ENCODE measurements at places on chromosomes 6 and 20.

GRCh38 chr20:18851629-18852028 lies 38.0 kb downstream of the SCP2D1 start:
- no peak for DNase-seq

DNA sequence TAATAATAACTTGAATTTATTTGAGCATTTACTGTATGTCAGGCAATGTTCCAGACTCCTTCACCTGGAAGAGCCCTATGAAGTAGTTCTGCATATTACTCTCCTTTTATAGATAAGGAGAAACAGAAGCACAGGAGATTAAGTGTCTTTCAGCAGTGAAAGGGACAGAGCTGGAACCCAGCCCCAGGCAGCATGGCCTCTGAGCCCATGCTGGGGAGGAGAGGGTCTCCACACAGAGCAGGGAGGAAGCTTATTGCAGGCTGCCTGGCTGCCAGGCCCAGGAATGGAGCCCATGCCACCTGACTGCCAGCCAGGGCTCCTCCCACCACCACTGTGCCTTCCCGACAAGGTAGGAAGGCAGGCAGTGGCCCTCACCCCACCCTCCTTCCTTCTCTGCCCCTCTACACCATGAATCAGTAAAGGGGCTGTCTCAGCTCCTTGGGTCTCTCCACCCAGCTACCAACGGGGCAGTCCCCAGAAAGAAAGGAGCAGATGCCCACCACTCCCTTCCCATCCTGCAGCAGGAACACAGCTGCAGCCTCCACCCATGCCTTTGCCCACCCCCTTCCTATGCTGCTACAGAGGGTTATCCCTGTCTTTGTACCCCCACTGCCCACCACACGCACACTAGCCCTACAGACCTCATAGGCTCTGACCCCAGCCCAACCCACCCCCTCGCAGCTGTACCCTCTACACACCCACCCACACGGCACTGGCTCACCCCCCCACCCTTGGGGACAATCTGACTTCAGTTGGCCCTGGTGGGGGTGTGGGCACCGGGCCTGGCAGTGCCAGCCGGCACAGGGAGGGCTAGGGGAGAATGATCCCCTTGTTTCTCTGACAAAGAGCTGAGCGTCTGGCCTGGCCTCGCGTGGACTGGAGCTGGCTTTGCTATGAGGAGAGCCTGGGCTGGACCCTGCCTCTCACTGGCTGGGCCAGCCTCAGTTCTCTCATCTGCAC lies 41.8 kb downstream of the TFEB start:
- no peak for DNase-seq

DNA sequence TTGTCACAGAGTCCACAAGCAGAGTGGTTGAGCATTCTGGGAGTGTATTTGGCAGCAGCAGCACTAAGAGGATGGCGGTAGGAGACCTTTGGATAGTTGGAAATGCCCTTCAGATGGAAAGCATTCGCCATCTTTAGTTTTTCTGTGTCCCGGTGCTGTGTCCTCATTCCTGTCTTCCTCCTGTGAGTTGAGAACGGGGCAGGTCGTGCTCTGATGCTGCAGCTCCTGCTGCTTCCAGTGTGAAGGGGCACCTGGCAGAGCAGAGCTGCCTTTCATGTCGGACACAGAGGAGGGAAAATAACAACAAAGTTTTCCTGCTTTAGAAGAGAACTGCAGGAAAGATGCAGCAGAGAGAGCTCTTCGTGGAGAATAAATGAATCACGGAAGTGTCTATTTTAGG lies 194.8 kb downstream of the SLC24A3 start:
- DNase-seq = no peak

DNA sequence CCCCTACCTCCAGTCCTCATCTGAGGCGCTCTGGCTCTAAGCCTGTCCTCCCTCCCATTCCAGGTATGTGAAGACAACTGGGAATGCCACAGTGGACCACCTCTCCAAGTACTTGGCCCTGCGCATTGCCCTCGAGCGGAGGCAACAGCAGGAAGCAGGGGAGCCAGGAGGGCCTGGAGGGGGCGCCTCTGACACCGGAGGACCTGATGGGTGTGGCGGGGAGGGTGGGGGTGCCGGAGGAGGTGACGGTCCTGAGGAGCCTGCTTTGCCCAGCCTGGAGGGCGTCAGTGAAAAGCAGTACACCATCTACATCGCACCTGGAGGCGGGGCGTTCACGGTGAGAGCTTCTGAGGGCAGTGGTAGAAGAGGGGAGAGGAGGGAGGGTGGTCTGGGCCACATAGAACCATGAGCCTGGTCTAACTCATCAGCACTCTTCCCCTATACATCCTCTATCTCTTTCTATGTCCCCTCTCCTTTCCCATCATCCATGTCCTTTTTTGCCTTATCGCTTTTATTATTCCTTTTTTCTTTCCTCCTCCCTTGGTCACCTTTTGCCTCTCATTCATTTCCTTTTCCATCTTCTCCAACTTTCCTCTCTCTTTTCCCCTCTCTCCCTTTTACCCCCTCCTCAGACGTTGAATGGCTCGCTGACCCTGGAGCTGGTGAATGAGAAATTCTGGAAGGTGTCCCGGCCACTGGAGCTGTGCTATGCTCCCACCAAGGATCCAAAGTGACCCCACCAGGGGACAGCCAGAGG lies 3.5 kb downstream of the RING1 start:
- no peak for DNase-seq

- DNase-seq = peak; percentile 61
These were observed 43.6 kb upstream of the IYD start for GRCh38 chr6:150325066-150325772.

DNA sequence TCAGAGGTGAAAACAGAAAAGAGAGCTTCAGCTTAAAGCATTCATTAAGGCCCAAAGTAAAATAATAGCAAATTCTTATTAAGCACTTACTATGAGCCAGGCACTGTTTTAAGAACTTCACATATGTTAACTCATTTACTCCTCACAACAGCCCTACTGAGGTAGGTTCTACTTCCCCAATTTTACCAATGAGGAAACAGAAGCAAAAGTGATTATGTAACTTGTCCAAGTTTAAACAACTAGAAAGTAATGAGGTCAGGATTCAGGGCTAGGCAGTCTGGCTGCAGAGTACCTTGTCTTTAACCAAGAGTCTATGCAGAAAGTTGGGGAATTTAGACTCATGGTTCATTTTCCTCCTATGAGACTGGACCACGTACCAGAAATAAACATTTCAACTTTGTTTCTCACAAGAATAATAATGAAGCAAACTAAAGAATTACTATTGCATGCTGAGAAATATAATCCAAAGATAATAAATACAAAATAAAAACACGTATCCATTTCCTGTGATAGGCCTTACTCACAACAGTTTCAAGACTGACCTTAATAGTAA lies 3.8 kb downstream of the COL21A1 start:
- no peak for DNase-seq

Data from NCI-H2029 treated with DMSO at 0.1 percent for 48 hours (cell line).